ENCODE measurements at places on chromosomes 16 and 17. TPM values are rescaled to one million over a fixed set of nuclear protein-coding genes. Genes with fewer than 3 reads are reported as not detected.

- DNase-seq: no peak
These were observed 4.3 kb downstream of the CAMKK1 start for GRCh38 chr17:3888343-3889171.

DNA sequence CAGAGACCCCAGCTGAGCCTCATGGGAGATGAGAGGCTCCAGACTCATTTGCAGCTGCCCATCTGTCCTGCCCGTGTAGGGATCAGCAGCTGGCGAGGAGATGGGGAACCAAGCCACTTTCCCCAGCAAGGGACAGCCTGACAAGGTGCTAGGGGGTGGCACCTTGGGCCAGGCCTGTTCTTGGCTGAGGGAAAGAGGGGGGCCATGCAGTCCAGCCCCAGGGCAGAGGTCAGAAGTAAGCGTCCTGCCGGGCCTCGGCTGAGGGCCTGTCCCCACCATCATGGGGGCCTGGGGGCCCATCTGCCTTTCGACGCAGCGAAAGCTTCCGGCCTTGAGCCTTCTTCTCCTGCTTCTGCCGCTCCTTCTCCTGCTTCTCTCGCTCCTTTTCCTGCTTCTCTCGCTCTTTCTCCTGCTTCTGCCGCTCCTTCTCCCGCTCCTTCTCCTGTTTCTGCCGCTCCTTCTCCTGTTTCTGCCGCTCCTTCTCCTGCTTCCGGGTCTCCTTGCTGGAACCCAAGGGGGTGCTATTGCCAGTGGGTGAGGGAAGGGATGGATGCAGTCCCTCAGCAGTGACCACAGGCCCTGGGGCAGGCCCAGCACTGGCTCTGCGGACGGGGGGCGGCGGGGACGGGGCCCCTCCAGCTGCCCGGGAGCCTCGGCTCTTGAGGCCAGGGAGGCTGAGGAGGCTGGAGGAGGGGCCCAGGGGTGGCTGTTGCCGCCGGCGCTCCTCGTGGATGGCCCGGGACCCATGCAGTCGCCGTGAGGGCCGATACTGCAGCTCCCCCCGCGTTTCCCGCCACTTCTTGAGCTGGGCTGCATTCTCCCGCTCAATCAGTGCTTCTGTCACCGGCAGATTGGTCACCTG, 2.8 kb upstream of the CD2BP2 start:
- DNase-seq: no peak

DNA sequence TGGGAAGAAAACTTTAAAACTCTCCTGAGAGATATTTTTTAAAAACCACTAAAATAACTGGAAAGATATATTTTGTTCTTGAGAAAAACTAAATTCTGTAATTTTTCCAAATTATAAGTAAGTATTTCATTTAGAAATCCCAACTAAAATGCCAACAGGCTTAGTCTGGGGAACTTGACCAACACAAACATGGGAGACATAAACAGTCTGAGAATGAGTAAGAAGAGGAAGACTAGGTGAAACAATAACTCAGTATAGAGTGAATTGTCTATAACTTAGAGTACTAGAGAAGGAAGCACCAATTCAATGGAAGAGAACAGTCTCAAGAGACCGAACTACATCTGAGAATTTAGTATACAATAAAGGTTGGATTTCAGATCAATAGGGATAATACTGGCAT, 2.9 kb downstream of the CMTM1 start:
- DNase-seq: no peak

DNA sequence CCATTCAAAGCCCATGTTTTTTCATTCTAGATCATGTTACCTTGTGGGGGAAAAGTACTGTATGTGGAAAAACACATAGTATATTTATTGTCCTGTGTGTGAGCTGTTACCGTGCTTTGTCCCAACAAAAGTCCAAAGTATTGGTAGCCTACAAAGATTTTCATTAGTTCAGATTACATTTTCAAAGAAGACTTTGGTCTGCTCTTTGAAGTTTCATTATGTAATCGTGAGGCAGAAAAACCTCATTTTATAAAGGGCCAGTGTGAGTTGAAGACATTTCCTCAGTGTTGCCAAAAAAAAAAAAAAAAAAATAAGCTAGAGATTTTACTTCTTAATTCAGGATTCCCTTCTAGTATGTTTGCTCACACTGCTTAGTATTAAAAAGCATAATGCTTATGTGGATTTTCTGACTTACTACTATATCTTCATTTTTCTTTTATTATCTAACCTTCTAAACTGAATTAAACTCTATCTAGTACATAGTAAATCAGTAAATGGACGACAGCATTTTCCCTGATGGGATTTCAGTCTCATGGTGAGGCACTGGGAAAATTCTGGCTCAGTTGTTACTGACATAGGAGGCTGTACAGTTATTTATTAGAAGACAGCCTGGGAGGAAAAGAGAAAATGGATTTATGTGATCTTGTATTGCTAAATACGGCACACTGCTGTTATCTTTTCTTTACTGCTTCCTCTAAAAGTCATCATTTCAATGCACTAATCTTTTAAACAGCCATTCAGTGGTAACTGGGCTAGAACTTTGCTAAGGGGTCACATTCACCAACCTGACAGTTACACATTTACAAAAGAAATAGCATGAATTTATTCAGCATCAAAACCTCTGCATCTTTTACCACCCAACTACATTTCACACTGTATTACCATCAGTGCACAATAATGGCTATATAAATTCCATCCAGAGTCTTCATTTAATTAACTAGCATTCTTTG, 100.6 kb downstream of the STXBP4 start:
- no peak for DNase-seq

DNA sequence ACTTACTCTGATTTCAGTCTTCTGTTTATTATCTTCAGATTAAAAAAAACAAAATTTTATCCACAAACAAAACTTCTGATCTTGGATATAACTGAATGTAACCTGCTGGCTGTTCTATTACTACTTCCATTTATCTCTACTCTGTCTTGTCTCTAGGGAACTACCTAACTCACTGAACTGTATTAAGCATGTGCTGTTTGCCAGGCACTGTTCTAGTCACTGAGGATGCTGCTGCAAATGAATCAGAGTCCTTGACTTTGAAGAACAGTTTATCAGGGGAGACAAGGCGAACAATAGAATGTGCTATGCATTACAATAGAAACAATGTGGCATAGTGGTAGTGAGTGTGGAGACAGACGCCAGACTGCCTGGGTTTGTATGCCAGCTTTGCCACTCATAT, 2.3 kb upstream of the ANKRD40 start:
- DNase-seq: no peak

GRCh38 chr16:23025692-23026307, 123.5 kb downstream of the USP31 start:
- DNase-seq: no peak

DNA sequence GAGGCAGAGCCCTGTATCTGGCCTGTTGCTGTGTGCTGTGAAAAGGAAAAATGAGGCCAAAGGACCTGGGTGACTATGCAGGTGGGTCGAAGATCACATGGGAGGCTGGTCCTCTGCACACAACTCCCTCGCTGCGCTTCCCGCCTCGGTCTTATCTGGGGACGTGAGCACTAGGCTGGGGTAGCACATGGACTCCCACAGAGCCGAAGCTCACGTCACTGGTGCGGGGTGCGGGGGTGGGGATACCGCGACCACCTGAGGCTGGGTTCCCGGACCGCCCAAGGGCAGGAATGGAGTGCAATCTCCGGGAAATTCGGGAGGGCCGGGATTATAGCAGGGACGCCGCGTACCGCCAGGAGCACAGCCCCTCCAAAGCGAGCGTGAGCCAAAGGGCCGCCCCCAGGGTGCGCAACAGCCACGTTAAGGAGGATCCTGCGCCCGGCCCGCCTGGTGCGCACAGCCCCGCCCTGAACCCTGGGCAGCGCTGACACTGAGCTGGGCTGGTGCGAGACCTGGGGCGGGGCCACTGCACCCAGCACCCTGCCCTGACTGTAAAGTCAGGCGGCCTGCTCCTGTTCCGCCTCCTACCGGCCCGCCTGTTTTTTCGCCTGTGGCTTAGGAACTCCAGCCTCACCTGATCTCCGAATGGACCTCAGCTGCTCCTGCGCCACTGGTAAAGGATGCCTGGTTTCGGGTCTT, 4.8 kb downstream of the MT1A start:
- peak; percentile 52 for DNase-seq

DNA sequence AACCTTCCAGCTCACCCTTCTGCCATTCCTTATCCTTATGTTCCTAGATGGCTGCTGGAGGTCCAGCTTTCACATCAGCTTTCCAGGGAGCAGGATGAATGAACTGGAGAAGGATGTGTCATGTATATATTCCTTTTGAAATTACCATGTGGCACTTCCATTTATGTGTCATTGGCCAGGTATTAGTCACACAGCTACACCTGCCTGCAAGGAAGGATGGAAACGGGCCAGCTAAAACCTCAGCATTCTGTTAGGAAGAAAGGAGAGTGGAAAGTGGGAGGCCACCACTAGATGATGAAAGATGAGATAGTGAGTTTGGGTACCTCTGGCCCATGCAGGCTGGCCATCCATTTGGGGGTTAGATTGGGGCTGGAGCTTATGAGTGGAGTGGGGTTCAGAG, 67.5 kb downstream of the KSR1 start:
- no peak for DNase-seq

DNA sequence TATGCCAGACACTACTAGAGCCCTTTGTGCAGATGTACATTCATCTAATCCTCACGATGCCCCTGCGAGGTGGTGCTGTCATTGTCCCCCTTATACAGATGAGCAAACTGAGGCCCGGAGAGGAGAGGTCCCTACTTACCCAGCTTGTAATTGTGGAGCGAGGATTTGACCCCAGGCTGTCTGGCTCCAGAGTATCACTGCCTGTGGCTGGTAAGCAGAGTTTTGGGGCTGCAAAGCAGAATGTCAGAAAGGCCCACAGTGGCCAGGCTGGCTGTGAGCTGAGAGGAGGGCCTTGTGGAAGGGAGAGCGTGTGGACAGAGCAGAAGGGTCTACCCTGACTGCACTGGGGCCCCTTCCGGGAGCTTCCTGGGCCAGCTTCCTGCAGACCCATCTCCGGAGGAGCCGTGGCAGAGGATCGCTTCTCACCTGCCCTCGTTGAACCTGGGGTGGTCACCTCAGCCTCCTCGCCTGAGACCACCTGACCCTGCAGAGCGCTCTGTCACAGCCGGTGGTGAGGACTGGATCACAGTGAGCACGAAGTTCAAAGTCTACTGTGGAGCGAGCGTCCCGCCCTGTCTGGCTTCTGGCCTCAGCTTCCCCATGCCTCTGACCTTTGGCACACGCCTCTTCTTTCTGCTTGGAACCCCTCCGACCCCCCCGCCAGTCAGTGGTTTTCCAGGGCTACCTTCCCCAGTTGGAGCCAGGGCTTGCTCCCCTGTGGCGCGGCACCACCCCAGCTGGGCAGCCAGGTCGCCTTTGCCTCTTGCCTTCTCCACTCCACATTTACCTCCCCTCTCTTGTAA, 12.1 kb downstream of the CMIP start:
- DNase-seq: no peak

DNA sequence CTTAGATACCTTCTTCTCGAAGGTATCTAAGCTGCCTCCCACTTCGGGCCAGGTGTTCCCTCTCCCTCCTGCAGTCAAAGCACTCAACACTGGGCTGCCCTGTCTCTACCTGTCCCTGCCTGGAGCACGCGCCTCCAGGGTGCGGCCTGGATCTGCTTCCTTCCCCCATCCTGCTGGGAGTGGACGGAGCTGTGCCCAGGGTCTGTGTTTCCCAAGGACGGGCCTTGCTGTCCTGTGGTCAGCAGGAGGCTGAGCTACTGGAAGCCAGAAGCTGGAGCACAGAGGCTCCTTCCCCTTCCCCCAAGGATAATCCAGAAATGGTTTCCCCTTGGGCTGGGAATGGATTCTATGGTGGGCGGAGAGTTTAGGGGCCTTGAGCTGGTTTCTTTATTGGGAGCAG, 16.7 kb downstream of the LLGL2 start:
- DNase-seq: no peak

DNA sequence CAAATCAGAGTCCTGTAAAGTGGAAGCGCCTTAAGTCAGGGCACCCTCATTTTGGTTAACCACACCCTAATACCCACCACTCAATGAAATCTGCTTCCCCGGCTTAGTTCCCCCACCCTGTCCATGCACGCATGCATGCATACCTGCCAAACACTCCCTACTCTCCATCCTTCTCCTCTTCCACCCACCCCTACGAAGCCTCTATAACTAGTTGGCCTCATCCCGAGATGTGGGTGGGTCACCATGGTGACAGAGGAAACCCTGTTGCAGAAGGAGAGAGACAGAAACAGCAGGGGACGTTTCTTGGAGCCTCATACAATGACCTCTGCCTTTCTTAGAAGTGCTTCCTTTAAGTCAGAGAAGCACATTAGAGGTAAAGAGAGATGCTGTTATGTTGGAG, 46.8 kb upstream of the DNAH9 start:
- DNase-seq: no peak

The AURKB gene
- total RNA-seq: 1.1 TPM

The OR3A3 gene
- not detected for total RNA-seq

The MYH13 gene
- not detected for total RNA-seq
